ENCODE measurements at places on chromosomes 11 and 22. TPM values are rescaled to one million over a fixed set of nuclear protein-coding genes. Genes with fewer than 3 reads are reported as not detected.

Gene MMP27
- not detected for total RNA-seq

GRCh38 chr11:133127741-133128140 is 404.6 kb downstream of the OPCML start:
- DNase-seq: no peak

- peak; percentile 44 for DNase-seq
These were observed 9.5 kb downstream of the GRK2 start for GRCh38 chr11:67275606-67276409.

GRCh38 chr11:78420796-78421209 is 3.2 kb upstream of the GAB2 start:
- peak; percentile 87 for DNase-seq

- no peak for DNase-seq
These were observed 63.7 kb upstream of the MYOD1 start for GRCh38 chr11:17655682-17656081.

- no peak for DNase-seq
These were observed 435.2 kb upstream of the B3GAT1 start for GRCh38 chr11:134847083-134847715.

GRCh38 chr22:40463683-40464082 is 93.3 kb downstream of the SGSM3 start:
- DNase-seq: no peak

DNA sequence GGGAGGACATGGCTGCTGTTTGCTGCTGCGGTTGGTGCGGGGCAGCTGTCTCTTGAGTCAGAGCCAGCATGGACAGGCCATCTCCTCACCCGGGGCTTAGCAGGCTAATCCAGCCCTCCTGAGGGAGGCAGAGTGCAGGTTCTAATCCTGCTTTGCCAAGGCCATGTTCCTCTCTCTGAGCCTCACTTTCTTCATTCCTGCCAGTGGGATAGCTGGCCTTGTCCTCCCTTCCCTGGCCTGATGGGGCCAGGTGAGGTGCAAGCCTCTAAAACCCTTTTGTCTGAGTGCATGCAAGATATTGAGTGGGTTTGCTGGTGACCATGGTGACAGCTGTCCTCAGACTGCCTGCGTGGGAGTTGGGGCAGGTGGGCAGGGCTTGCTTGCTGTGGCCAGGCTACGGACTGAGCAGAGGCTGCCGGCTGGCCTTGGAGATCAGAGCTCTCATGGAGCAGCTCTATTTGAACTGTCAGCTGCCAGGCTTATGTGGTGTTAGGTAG is 3.6 kb downstream of the USP35 start:
- peak; percentile 74 for DNase-seq

GRCh38 chr11:100925935-100926334 is 203.7 kb downstream of the PGR start:
- no peak for DNase-seq

DNA sequence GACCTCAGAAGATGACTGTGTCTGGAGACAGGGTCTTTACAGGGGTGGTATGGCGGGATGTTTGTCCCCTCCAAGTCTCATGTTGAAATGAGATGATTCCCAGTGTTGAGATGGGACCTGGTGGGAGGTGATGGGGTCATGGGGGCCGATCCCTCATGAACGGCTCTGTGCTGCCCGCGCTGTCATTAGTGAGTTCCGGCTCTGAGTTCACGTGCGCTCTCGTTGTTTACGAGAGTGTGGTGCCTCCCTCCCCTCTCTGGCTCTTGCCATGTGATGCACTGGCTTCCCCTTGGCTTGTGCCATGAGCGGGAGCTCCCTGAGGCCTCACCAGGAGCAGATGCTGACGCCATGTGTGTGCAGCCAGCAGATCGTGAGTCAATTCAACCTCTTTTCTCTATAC is 830.8 kb downstream of the TBC1D22A start:
- DNase-seq: no peak

DNA sequence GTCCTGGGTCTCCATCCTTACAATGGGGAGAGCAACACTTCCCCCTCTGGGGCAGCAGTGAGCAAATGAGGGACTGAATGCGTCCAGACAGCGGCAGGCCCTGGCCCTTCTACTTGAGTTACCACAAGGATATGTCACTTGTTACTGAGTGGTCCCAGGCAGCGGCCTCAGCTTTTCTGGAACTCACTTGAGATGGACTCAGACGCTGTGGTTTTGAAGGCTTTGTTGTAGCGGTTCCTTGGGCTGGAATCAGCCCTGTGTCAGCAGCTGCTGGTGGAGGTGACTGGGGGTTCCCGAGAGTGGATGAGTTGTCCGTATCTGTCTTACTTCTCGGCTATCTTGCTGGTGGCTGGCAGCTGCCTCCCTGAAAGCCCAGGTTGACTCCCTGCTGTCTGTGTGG is 77.0 kb downstream of the MICAL2 start:
- no peak for DNase-seq

DNA sequence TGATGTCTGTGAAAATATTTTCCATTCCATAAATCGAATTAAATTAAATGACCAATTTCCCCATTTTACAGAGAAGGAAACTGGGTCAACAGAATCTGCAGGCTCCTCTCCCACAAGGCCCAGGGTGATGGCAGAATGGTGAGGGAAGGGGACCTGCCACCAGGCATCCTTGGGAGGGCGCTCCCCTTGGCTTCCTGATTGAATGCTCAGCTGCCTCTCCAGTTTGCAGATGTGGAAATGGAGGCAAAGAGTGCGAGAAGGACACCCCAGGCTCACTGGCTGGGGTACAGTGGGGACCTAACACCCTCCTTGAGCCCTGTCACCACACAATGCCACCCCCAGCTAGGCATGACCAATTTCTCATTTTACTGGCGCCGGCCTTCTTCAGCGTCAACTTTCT is 28.5 kb upstream of the CSNK1E start:
- peak; percentile 8 for DNase-seq

GRCh38 chr11:134052395-134052987 is 16.4 kb upstream of the JAM3 start:
- peak; percentile 50 for DNase-seq

All from aorta (tissue), 5 donors.